Immature natural killer cell (primary cell): ENCODE measurements at places on chromosomes 6 and 20.

GRCh38 chr6:41784581-41785171, 2.8 kb upstream of the TOMM6 start:
- DNase-seq, result no peak

GRCh38 chr6:149084808-149085556, 232.5 kb upstream of the TAB2 start:
- DNase-seq, result no peak

DNA sequence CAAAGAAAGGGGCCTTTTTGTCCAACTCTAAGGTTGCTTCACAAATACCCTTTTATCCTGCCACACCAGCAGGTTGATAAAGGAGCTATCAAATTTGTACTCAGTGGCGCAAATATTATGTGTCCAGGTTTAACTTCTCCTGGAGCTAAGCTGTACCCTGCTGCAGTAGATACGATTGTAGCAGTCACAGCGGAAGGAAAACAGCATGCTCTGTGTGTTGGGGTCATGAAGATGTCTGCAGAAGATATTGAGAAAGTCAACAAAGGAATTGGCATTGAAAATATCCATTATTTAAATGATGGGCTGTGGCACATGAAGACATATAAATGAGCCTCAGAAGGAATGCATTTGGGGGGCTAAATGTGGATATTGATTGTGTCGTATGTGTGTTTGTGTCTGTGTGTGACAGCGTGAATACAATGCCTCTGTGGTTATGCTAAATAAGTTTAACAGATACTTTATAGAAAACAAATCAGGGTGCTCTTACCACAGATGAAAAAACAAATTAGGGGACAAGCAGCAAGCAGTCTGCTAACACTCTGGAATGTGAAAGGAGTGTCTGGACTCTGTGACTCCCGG, 33.6 kb downstream of the HM13 start:
- no peak for DNase-seq

DNA sequence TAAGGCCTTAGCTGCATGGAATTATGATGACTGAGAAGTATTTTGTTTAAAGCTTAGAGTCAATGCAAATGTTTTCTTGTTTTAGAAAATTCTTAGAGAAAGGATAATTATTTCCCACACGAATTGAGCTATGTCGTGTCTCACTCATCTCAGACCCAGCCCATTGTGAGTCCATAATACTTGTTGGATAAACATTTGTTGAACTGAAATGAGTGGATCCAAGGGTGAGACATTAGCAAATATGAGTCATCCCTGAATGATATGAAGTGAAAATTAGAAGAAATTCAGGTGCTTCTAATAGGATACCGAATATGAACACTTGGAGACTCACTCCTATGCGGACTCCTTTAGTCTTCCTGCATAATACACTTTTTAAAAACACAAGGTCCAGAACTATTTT, 41.6 kb upstream of the ARMC2 start:
- DNase-seq, result no peak

DNA sequence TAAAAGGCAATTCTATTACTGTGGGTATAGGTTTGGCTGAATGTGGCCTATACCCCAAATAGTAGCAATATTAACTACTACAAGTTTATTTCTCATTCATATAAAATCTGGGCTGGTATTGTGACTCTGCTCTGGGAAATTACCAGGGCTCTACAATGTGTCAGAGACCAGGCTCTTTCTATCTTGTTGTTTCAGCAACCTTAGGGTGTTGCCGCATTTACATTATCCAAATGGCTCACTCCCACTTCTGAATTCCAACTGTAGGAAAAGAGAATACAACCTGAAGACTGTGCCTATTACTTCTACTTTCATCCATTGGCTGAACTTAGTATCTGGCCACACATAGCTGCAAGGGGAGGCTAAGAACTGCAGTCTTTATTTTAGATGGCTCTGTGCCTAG, 106.7 kb upstream of the CENPW start:
- DNase-seq, result no peak

GRCh38 chr20:47789081-47789763, 3.9 kb upstream of the SULF2 start:
- no peak for DNase-seq

DNA sequence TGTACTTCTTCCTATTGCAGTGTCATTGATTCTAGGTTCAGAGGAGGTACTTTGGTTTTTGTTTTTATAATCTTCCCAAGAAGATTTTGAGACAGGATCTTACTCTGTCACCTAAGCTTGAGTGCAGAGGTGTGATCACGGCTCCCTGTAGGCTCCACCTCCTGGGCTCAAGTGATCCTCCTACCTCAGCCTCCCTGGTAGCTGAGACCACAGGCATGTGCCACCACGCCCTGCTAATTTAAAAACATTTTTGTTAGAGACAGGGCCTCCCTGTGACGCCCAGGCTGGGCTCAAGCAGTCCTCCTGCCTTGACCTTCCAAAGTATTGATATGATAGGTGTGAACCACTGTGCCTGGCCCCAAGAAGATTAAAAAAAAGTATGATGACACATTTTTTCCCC, 3.4 kb upstream of the SLC17A5 start:
- DNase-seq, result peak; percentile 44

GRCh38 chr6:144289006-144289405, 3.9 kb downstream of the UTRN start:
- no peak for DNase-seq

DNA sequence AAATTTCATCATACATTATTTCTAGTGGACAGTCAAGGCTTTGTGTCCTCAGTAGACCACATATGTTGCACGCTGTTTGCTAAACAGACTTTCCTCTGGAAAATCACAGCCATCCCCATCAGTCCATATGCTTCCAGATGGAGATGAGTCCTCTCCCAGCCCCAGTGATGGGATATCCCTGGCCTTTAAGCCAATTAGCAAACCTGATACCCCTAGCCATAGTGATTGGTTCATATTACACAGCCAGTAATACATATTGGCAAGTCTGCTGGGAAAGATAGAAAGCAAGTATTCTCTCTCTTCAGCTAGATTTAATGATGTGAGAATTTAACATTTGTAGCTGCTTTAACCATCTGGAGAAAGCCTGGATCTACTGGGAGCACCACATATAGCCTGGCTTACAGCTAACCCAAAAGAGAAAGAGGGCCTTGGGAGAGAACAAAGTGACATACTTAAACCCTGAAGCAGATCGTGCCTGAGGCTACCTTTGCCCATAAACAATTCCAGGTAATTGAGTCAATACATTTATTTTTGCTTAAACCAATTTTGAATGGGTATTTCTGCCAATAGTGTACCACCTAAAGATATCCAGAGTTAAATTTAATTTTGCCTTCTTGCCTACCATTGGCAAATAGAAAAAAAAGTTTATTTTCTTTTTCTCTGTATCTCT, 103.5 kb upstream of the HIVEP1 start:
- DNase-seq, result no peak

DNA sequence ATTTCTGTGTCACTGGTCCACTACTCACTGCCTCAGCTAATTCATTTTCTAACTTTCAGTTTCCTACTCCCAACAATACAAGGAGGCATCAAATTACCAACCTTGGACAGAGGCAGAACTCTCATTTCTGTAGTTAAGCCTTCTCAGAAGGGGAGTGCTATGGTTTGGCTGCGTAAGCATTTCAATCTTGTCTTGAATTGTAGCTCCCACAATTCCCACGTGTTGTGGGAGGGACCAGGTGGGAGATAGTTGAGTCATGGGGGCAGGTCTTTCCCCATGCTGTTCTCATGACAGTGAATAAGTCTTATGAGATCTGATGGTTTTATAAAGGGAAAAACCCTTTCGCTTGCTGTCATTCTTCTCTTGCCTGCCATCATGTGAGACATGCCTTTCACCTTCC, 22.9 kb downstream of the HLA-DRA start:
- no peak for DNase-seq

DNA sequence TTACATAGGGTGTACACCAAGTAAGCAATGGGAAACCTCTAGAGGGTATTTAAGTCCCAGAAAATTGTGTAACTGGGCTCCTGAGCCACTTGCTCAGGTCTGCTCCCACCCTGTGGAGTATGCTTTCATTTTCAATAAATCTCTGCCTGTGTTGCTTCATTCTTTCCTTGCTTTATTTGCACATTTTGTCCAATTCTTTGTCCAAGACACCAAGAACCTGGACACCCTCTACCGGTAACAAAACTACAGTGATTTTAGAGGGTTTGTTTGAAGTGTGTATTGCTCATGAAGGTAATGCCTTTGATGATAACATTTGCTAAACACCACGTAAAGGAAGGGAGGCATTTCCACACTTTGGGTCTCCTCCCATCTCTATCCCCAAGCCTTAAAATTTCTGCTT, 46.2 kb downstream of the MYB start:
- DNase-seq, result no peak

DNA sequence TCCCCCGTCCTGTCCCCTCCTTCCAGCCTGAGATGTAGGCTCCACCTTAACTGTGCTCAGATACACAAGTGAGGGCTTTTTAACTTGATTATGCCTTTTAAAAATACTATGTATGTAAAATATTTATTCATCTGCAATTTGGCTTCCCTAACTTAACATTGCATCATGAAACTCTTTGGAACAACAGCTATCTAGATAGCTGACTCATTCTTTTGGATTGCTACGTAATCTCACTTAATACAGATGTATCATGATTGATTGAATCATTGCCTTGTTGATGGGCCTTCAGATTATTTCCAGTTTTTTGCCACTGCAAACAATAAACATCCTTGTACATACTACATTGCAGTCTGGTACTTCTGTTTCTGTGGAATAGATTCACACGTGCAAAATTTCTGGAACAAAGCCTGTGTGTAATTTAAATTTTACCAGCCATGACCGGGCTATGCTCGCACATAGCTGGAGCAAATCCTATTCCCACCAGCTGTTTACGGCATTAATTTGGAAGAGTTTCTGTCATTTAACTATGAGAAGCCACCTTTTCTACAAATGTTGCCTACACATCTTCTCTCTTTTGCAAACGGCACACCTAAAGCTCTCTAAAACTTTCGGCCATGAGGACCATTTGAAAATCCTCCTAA, 6.5 kb downstream of the PRND start:
- no peak for DNase-seq

DNA sequence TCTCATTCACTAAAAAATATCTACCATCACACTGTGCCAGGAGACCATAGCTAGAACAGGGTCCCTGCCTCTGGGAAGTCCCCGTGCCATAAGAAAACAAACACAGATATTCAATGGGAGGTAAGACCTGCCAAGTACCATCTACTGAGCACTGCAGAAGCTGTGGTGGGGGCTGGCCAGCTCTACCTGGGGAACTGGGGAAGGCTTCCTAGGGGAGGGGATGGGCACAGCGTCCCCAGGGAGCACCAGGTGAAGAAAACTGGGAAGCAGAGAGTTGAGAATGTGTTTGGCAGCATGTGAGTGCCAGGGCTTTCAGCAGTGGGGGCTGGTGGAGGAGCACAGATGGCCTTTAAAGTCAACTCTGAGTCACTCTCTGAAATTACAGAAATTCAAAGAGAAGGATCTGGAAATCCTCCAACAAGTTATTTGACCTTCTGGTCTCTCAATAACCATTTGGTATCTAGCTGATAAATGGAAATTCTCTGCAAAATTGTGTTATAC, 85.2 kb downstream of the SHLD1 start:
- no peak for DNase-seq

DNA sequence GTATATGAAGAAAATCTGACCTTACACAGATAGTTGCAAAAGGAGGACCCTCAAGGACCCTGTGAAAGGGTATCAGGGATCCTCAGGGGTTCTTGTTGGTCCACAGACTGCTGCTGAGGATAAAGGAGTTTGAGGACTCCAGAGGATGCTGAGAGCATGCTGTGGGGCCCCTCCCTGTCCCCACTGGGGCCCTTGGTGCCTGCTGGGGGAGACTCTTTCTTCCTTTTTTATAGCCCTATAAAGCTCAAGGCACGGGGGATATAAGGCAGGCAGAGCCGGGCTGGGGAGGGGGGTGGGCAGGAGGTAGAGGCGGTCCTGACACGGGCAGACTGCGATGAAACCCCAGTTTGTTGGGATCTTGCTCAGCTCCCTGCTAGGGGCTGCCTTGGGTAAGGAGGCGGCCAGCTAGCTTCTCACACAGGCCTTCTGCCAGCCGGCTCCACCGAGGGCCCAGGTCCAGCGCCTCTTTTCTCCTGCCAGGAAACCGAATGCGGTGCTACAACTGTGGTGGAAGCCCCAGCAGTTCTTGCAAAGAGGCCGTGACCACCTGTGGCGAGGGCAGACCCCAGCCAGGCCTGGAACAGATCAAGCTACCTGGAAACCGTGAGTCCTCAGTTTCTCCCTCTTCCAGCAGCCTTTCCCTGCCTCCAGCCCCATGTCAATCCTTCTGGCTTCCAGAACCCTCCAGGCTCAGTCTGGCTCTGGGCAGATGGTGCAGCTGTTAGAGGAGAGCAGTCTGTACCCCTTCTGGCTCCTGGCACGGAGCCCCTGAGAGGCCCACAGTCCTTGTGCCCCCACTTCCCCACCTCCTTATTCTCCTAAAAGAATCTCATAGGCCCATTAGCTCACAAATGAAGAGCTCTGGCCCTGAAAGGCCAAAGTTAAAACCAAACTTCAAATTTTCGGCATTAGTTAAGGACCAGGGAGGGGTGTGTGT, at the start of gene LY6G6D:
Gene LY6G6D (plus strand): TSS at position 327 of the 937 bp plus-strand sequence. CDS start 8 bp downstream, at position 335.
- no peak for DNase-seq

- DNase-seq, result no peak
Measured at GRCh38 chr20:21681922-21682318, 23.5 kb upstream of the PAX1 start.

DNA sequence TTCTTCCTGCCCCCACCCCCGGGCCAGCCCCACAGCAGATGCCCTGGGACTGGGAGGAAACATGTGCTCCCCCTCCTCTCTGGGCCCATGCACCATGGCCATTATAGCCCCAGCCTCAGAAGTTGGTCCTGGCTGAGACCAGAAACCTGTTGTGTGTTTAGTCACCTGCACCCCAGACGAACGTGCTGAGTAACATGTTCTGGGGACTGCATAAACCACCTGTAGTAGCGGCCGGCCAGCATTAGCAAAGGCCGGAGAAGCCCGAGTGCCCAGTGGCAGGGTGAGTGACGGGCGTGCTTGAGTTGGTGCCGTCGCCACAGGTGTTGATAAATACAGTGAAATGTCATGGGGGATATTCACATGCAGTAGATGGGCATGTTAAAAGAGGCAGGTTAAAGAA, 73.9 kb downstream of the TCP11 start:
- DNase-seq, result no peak

GRCh38 chr6:6131492-6132109, 124.9 kb upstream of the NRN1 start:
- peak; percentile 30 for DNase-seq

- DNase-seq, result no peak
Measured at GRCh38 chr6:12386816-12387215, 96.7 kb downstream of the EDN1 start.

DNA sequence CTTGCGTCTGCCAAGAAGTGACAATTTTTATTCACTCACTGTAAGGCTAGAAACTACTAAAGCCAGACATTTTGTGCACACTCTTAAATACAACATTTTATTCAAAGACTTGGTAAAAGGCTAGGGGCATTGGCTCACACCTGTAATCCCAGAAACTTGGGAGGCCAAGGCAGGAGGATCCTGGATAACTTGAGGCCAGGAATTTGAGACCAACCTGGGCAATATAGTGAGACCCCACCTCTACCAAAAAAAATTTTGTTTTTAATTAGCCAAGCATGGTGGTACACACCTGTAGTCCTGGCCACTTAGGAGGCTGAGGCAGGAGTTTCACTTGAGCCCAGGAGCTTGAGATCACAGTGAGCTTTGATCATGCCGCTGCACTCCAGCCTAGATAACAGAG, 11.3 kb upstream of the SENP6 start:
- DNase-seq, result no peak
